ENCODE measurements at places on chromosomes 4 and X.

DNA sequence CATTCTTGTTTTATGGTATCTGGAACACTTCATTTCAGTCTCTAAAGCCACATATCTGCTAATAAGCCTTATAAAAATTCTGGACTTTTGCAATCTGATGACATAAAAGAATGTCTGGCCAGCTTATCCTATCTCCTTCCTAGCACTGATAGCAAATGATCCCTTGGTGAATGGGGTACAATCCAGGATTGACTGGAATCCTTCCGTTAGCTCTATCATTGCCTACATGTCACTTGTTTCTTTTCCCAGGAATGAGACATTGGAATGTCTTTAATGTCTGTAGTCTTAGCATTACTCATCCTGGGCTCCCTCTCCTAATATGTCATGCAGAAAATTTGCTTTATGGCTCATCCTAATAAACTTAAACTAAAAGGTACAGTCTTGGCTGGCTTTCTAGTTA is 14.8 kb upstream of the PABPC4L start:
- no peak for DNase-seq

GRCh38 chr4:40193016-40193571 is 3.7 kb upstream of the RHOH start:
- DNase-seq = no peak

DNA sequence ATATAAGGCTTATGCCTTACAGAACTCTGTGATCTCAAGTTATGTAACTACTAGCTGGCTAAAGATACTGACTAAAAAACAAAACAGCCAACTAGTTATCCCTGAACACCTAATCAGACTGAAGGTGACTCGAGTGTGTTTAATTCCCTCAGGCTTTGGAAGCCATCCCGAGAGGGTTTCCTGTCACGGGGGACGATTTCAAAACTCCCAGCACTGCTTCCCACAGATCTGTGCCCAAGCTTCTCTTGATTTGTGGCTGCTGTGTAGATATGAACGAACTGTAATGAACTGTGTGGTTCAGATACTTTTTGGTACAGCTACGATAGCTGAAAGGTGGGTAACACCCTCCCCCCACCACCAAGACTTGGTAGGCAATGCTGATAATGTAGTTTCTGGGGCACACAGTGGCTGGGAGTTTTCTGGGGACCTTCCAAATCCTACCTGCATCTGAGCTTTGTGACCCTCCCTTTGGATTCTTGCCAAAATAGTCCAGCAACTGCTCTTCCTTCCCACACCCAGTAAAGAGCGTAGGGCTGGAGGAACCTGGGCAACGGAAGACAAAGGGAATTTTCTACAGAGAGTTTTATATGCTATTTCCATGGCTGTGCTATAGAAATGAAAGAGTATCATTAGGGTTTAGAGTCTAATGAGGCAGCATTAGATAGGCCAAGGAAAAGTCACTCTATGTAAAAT is 148.8 kb downstream of the MGST2 start:
- no peak for DNase-seq

DNA sequence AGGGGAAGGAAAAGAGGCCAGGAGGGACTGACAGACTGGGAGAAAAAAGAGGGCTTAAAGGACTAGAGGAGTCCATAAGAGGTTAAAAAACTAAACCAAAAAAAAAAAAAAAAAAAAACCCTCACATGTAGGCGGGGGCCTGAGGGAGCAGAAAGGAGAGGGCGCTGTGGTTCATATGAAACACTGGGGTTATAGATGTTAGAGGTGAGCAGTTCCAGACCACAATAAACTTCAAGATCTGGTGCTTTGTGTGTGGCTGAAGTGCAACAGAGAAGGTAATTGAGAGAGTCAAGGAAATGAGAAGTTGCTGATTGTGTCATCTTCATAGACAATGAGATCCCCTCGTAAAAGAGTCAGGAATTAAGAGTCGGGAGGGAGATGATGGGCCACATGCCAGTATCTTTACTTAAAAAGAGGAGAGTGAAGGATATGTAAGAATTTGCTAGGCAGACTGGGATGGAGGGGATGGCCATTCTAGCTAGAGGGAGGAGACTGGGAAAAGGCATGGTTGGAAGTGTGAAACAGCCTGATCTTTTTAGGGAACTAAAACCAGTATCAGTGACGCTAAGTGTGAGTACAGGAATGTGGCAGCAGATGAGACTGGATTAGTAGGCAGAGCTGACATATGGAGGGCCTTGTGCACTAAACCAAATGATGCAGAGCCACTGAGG is 18.4 kb upstream of the OGT start:
- no peak for DNase-seq

- no peak for DNase-seq
These were observed 679.1 kb upstream of the CPEB2 start for GRCh38 chr4:14323191-14323590.

- no peak for DNase-seq
These were observed 41.8 kb downstream of the FNIP2 start for GRCh38 chr4:158810487-158811215.
